ENCODE measurements at places on chromosomes 12 and 14.

- no peak for DNase-seq
These were observed 56.4 kb downstream of the KDM5A start for GRCh38 chr12:332581-333205.

GRCh38 chr14:105581551-105582341 lies 55.4 kb downstream of the TMEM121 start:
- no peak for DNase-seq

DNA sequence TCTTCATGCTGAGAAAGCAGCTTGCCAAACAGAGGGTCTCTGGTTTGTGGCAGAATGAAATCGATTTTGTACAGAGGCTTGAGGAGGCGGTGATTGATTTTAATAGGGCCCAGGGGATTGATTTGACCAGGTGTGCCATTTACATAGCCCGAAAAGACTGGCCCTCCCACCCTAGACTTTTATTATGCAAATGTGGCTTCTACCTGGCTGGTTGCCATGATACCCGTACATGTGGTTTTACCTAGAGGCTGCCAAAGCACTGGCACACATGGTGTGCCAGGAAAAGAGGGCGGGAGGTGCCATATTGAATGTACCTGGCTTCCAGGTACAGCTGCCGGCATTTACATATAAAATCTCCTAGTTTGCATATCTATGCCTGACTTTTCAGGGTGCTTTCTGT lies 18.0 kb upstream of the GUCY2C start:
- DNase-seq = no peak

DNA sequence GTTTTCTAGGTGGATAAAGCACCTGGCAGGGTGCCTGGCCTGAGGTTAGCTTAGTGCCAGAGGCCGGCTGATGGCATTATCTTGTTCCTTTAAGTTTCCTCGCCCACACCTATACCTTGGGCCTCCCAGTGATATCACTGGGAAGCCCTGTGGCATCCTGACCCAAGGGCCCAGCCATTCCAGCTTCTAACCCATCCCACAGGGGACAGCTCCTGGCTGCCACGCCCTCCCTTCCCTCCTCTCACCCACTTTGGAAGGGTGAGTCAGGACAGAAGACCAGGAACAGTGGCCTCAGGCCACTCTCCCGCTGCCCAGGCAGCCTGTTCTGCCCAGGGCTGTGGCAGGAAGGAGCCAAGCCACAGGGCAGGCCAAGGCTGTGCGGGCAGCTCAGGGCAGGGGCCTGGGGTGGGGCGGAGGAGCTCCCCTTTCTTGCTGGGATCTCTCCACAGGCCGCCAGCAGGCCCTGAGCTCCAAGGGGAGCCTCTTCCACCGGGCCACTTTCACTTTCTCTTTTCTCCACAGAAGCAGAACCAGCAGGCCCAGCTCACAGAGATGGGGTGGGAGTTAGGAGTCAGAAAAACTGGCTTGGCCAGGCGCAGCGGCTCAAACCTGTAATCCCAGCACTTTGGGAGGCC lies 75.1 kb downstream of the IRF2BPL start:
- no peak for DNase-seq

DNA sequence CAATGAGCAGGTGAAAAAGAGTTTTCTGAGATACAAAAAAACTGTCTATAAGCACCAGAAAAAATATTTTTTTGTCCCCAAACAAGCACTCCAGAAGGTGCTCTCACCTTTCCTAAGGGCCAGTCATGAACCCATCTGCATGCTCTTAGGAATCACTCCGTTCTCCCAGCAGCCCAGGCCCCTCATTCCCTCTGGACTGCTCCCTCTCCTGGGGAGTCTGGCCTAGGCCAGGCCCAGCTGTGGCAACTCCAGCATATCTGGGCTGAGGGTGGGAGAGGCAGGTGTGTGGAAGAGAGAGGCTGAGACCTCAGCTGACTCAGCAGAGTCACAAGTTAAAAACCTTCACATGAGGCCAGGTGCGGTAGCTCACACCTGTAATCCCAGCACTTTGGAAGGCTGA lies 54.6 kb downstream of the TRAFD1 start:
- DNase-seq = no peak

Data from activated CD4-positive, CD25-positive, alpha-beta regulatory T cell (primary cell).